ENCODE measurements at places on chromosomes 16 and 17. TPM values are rescaled to one million over a fixed set of nuclear protein-coding genes. Genes with fewer than 3 reads are reported as not detected.
A peak's percentile ranks its signal among the peaks of the same experiment; 100 is the strongest.

DNA sequence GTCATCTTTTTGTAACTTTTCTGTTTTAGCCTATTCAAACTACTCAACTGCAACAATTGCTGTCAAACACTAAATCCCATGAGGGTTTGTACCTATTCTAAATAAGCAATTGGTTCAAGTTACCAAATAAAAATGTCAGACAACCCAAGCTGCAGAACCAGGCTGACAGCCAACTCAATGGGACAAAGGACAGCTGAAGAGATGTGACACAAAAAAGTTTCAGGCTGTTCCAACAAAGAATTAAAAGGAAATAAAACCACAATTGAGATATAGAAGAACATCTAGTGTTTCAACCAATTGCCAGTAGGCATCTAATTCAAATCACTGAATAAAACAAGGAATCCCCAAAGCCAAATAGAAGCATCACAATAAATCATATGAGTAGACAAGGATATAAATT lies 49.3 kb downstream of the GRB7 start:
- no peak for DNase-seq

DNA sequence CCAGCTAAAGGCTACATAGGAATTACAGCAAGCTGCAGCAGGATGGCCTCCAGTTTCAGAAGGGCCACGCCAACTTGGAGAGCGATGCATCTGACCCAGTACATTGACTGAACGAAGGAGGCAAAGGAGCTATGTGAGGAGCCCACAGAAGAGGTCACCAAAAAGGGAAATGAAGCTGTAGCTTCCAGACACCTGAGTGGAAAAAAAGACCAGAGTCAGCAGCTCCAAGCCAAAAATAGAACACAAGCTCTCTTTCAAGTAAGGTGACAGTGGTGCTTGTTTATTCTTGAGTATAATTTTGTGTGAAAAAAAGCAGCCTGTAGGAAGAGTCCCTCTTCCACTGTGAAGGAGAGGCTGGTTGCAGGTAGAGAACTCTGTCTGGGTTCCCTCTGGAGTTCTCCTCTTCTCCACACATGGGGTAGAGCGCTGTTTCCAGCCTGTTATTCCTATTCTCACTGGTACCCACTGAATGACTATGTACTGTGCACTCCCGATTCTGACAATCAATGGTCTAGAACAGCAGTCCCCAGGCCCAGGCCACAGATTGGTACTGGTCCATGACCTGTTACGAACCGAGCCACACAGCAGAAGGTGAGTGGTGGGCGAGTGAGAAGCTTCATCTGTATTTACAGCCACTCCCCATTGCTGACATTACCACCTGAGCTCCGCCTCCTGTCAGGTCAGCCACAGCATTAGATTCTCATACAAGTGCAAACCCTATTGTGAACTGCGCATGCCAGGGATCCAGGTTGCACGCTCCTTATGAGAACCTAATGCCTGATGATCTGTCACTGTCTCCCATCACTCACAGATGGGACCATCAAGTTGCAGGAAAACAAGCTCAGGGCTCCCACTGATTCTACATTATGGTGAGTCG lies 15.1 kb downstream of the CCL4 start:
- DNase-seq = no peak

- peak; percentile 79 for DNase-seq
These were observed 13.7 kb downstream of the PITPNC1 start for GRCh38 chr17:67390646-67391361.

DNA sequence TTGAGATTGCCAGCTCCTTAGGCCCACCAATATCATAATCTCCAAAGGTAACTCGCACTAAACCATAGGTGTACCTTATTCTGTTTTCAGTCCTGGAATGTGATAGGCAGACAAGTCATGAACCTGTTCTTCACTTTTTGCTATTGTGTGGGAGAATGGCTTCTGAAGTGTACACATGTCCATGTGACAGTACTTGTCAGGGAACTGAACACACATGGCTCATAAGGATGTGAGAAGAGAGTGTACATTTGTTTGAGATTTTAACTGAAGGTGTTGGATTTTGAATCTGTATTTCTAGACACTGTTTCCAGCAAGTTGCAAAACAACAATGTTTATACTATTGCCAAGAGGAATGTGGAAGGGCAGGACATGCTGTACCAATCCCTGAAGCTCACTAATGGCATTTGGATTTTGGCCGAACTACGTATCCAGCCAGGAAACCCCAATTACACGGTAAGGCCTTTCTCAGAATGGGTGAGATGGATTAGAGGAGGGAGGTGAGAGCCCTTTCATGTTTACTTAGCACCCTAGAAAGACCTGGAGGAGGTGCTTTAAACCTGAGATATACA lies 14.5 kb upstream of the RASL10B start:
- DNase-seq = no peak

DNA sequence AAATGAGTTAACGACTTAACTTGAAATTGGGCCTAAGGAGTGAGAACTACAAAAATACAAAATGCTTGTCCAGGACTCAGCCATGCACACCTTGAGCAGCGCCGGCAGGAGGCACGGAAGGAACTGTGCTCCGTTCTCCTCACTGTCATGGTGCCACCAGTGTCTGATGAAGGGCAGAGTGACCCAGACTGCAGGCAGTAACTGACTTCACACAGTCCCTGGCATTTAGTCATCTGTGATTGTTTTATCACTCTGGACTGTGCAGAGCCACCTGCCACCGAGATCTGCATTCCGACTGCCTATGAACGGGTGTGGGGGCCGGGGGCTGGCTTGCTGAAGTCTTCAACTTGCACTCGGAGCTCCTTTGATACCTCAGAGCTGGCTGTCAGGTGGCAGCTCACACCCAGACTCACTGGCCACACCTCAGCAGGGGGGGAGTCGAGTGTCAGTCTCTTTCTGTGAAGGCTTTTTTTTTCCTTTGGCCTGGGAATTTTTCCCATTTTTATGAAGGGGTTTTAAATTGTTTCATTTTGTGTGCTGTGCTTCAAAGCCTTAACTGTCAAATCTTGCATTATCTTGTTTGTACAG lies 20.2 kb upstream of the ENDOV start:
- no peak for DNase-seq

The CAPNS2 gene
- not detected for total RNA-seq
